Head of caudate nucleus (tissue), 42 donors: ENCODE measurements at places on chromosomes 6 and 20.
A peak's percentile ranks its signal among the peaks of the same experiment; 100 is the strongest.

GRCh38 chr6:166194914-166195859, 27.5 kb upstream of the TBXT start:
- DNase-seq = no peak

- DNase-seq = peak; percentile 16
These were observed 243.1 kb downstream of the PKHD1 start for GRCh38 chr6:51844336-51844735.

- no peak for DNase-seq
These were observed 107.0 kb upstream of the OGFRL1 start for GRCh38 chr6:71181565-71181964.

- DNase-seq = no peak
These were observed 66.4 kb downstream of the AFDN start for GRCh38 chr6:167892835-167893815.

GRCh38 chr6:125271486-125272159, 30.1 kb downstream of the HDDC2 start:
- no peak for DNase-seq

DNA sequence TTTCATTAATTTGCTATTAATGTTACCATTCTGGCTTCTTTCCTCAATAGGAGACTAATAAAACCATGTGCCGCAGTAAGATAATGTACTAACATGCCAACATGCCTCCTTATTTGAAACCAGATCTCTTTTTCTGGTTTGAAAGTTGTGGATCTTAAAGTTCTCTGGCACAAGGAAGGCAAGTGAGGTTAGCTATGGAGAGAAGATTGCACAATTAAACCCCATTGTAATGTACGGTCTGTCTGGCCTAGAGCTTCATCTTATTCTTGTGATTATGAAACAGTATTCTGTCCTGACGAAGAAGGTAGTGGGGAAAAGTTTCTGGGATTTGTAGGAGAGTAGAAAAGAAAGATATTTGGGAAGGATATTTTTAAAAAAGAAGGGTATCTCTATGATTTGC, 68.4 kb downstream of the EYA4 start:
- no peak for DNase-seq
